ENCODE measurements at places on chromosomes 7 and 10.
A peak's percentile ranks its signal among the peaks of the same experiment; 100 is the strongest.

GRCh38 chr10:51729822-51730555, 30.6 kb upstream of the CSTF2T start:
- DNase-seq, result no peak

DNA sequence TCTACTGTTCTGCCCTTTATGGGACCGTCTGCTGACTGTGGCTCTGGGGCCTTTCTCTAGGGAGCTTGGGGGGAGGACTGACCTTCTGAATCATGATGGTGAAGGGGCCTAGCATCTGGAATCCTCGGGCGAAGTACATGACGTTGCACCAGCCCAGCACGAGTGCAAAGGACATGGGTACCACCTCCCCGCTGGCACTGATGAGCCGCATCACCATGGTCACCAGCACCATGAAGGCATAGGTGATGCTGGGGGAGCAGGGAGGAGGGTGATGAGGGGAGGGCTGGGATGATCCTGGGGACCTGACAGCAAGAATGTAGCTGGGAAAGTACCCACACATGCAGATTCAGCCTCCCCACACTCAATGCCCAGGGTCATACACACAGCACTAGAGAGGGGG, 11.1 kb downstream of the TRPV6 start:
- DNase-seq, result no peak

DNA sequence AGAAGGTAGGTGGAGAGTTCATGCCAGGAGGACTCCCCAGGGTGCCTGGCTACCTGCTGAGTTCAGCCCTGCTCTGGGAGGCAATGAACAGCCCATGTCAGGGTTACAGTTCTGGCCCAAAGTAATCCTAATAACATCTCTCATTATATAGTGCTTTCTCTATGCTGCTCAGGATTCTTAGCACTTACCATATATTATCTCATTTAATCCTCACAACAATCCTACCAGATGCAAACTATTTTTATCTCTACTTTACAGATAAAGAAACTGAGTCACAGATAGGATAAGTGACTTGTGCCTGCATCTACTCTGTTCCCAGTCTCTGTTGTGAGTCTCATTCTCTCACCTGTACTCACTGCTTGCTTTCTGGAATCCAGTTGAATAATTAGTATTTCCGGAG, 105.1 kb upstream of the NFE2L3 start:
- no peak for DNase-seq

- no peak for DNase-seq
Observed at GRCh38 chr7:106283501-106283830, 1.3 kb downstream of the NAMPT start.

DNA sequence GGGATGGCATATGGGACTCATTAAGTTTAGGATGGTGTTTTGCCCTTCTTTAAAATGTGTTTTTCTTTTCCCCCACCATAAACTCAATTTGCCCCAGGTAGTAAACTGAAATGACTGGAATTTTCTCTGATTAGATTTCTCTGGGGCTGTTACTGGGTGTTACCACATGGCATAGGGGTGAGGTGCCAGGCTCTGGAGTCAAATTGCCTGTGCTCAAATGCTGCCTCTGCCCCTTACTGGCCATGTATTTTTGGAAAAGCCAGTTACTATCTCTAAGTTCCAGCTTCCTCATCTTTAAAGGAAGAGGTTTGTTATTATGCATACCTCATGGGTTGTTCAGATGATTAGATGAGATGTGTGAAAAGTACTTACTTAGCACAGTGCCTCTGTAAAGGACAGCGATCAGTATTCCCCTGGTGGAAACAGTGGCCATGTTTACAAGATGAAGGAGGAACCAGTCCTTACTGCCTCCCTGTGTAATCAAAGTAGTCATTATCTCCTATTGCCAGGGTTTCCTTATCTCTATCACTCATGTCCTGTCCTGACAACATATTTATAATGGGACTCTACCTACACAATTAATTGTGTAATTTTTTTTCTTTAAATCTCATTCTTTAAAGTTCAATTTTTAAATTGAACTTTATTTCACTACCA, 352.0 kb downstream of the KCNMA1 start:
- no peak for DNase-seq

DNA sequence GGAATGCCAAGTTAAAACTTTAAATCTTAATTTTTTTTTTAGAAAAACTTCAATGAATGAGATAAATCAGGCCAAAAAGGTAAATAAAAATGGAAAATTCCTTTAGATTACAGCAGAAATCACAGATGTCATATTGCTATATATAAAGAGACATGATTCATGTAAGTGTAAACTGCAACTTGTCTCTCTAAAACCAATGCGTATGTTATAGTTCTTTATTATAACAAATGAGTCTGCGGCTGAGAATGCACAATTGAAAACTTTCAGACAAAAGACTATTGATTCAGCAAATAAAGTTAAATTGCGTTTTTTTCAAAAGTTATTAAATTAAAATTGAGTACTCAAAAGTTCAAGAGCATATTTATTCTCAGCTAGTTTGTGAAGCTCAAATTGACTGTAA, 425.3 kb downstream of the PARD3 start:
- no peak for DNase-seq

GRCh38 chr7:2833083-2833910, 10.8 kb downstream of the GNA12 start:
- no peak for DNase-seq

GRCh38 chr7:153354071-153354470, 594.5 kb downstream of the ACTR3B start:
- no peak for DNase-seq

DNA sequence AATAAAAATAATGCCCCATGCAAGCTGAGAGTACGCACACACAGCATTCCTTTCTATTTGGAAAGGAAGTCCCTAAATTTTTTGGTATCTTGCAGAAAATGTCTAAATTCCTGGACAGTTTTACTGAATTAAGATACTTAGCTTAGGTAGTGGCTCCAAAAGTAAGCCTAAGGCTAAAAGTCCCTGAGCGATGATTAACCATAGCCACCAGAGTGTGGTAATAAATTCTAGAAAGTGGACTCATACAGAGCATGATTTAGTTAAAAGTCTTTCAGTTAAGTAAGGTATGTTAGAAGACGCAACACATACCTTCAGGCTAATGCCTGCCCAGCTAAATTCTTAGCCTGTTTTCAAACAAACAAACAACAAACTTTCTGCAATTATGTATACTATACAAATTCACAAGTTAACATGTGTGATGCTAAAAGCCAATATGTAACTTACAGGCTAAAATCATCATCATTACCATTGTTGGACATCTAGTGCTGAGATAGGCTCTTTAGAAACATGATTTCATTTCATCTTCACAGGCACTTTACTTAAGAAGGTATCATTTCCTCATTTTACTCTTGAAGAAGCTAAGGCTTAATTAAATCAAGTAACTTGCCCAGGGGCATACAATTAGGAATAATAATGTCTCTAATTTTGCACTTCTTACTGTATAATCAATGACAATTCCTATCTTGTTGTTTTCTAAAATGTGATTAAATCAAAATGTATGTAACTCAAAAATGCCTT, 261.4 kb upstream of the YAE1 start:
- DNase-seq, result no peak

GRCh38 chr10:22651276-22651980, 63.0 kb downstream of the PIP4K2A start:
- DNase-seq, result peak; percentile 61

- DNase-seq, result peak; percentile 62
Observed at GRCh38 chr10:31319602-31320549, 860 bp downstream of the ZEB1 start.

- DNase-seq, result no peak
Observed at GRCh38 chr10:91879515-91880170, 29.6 kb downstream of the FGFBP3 start.

DNA sequence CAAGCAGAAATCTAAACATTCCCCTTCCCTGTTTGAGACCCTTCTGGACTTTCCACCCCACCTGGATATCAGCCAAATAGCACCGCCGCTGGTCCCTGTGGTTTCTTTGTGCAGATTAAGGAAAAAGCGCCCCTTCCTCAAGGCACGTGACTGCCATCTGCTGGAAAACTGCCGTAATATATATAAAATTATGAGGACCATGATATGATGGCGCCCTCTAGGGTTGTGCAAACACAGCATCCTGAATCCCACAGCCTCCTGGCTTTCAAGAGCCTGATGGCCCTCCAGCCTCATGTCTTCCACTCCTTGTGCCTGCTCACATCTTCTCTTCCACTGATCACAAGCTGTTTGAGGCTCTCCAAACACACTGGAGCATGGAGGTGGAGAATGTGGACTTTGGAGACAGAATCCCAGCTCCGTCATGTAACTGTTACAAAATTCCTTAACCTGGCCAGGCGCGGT, 121.3 kb downstream of the MYL10 start:
- peak; percentile 36 for DNase-seq

DNA sequence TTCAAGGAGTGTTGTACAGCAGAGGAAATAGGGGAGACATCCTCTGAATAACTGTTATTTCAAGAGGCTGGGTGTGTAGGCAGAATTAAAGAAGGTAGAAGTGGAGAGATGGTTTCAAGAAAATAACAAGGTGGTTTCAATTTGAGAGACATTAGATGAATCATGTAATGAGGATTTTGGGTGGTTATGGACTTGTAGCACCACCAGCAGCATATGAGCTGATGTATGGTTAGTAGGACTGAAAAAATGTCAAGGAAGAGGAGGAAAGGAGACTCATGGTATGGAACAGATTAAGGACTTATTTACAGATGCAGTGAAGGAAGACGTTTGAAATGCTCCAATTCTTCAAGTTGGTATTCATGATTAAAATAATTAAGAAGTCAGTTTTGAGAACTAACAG, 166.2 kb downstream of the EXOC4 start:
- no peak for DNase-seq

- no peak for DNase-seq
Observed at GRCh38 chr10:120987359-120987758, 136.2 kb downstream of the WDR11 start.

GRCh38 chr10:34121125-34121753, 693.9 kb downstream of the PARD3 start:
- DNase-seq, result no peak

DNA sequence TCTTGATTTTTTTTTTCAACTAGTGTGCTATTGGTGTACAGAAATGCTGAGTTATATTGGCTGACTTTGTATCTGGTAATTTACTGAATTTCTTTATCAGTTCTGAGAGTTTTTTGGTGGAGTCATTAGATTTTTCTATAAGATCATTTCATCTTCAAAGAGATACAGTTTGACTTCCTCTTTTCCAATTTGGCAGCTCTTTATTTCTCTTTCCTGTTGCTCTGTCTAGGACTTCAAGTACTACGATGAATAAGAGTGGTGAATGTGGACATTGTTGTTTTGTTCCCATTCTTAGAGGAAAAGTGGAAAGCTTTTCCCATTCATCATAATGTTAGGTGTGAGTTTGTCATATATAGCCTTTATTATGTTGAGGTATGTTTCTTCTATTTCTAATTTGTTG, 50.2 kb downstream of the LOXL4 start:
- DNase-seq, result no peak

- no peak for DNase-seq
Observed at GRCh38 chr10:107126512-107127065, 37.9 kb downstream of the SORCS1 start.

DNA sequence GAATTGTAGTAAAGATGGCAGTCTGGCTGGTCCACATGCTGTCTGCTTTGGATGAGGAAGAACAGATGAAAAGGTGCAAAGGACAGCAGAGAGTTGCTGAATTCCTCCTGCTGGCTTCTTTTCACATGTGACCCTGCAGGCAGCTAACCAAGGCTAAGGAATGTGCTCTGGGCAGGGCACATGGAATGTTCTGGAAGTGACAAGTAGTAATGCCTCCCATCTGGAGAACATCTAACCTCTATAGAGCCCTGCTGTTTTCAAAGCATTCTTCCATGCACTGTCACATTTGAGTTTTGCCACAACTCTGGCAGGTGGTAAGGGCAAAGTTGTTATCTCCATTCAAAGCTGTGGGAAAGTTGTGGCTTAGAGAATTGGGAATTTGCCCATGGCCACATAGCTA, 208.8 kb downstream of the STK31 start:
- DNase-seq, result no peak

DNA sequence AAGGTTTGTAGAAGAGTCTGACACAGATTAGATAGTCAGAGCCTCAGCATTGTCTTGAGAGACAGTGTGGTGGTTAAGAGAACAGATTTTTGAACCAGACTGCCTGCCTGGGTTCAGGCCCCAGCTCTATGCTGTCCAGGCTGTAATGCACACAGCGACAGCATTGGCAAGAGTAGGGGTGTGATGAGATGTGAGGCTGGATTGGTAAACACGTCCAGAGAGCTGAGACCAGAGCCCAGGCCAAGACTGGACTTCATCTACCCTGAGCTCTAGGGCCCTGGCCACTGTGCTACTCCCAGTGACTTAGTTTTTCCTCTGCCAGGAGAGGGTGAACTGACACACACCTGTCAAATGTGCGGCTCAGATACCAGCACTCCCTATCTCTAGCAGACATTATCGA, 360.4 kb downstream of the RPS24 start:
- DNase-seq, result no peak

DNA sequence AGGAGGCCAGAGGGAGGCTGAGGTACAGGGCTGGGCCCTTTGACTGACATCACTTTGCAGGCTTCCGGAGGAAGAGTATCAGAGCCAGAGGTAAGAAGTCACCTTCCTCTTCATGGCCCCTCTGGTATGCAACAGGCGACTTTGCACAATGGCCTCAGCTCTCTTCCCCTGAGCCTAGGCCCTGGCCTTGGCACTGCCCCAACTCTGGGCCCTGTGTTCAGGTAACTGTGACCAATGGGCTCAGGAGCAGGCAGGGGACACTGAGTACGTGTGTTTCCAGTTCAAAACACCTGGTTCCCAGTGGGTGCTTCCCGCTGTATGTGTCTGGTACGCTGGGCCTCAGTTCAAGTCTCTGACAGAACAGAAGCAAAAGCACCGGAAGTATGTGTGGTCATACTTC, 12.1 kb upstream of the PAX2 start:
- DNase-seq, result no peak

- DNase-seq, result no peak
Observed at GRCh38 chr7:33692956-33693355, 212.4 kb upstream of the BMPER start.

DNA sequence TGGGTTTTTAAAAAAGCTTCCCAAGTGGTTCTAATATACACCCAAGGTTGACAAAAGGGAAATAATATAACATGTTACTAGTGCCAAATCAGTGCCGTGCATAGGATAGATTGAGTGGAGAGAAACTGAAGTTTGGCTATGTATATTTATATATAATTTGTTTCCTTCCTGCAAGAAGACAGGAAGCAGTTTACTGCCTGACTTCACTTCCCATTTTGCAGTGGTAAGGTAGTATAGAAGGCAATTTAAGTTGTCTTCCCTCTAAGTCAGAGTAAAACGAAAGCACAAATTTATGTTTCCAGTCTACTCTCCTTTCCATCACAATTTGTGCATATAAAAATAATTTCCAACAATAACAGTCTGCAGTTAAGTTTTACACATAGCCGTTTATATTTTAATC, 3.4 kb upstream of the HYCC1 start:
- no peak for DNase-seq
